Activated CD4-positive, alpha-beta T cell treated with anti-CD3 and anti-CD28 coated beads for 1 hour (primary cell): ENCODE measurements at places on chromosomes 2 and 18.

- DNase-seq, result no peak
These were observed 153.8 kb upstream of the HNRNPA3 start for GRCh38 chr2:177058747-177059146.

GRCh38 chr2:50769406-50770181 is 262.3 kb downstream of the NRXN1 start:
- no peak for DNase-seq

DNA sequence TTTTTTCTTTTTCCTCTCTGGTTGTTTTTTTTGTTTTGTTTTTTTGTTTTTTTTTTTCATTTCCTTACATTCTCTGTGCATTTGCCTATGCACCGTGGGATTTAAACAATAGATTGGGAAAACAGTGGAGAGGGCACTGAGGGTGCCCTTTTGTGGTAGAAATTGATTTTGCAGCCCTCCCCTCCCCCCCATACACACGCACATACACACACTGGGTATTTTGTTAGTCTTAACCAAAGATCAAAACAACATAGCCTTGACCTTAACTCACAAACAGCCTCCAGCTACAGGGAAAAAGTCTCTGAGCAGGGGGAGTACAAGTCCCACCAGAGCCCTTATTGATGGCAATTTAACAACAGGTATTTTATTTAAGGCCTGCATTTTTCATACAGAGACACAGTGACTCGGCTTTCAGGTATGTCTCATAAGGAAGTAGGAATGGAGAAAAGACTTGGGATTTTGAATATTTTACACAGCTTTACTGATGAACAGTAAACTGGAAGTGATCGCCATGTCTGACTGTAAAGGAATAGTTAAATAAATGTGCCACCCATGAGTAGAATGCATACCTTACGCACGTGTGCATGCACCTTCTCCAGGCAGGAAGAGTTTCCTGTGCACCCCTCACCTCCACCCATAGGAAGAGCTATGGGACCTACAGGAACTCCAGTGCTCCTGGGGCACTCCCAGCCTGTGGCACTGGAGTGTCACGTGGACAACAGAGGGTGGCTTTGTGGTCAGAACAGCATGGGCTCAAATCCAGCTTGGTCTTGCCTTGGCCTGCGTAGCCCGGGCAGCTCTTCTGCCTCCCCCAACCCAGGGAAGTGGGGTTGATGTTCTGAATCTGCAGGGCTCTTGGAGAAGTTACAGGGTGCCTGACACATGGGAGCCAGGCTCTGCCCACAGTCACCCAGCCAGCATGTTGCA is 266.4 kb downstream of the ANAPC1 start:
- DNase-seq, result no peak

DNA sequence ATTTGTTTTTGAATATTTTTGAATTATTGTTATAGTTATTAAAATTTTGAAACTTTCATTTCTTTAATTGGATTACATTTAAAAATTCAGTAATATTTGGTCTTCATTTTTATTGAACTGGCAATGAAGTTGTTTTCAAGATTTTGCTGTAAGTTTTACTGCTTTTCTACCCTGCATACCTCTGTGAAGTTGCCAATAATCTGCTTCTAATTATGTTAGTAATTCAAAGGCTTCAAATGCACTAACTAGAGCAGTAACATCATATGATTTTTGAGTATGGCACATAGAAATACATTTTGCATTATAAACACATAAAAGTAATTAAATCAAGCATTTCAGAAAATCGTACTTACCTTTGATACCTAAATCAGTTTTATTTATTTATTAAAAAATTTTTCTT is 40.3 kb upstream of the FAM171B start:
- DNase-seq, result no peak
